ENCODE measurements at places on chromosomes 6 and 20. TPM values are rescaled to one million over a fixed set of nuclear protein-coding genes. Genes with fewer than 3 reads are reported as not detected.

The CDSN gene
- total RNA-seq = not detected

- no peaks in the 10 kb centered on the region for H3K27me3 ChIP-seq
- no peak overlapping the region for H3K27ac ChIP-seq
- peaks cover 23% of the 10 kb centered on the region for H3K4me1 ChIP-seq
- H3K4me3 ChIP-seq = no peak overlapping the region
- no peak for DNase-seq
Observed at GRCh38 chr6:105320271-105320670, 82.6 kb downstream of the PREP start.

DNA sequence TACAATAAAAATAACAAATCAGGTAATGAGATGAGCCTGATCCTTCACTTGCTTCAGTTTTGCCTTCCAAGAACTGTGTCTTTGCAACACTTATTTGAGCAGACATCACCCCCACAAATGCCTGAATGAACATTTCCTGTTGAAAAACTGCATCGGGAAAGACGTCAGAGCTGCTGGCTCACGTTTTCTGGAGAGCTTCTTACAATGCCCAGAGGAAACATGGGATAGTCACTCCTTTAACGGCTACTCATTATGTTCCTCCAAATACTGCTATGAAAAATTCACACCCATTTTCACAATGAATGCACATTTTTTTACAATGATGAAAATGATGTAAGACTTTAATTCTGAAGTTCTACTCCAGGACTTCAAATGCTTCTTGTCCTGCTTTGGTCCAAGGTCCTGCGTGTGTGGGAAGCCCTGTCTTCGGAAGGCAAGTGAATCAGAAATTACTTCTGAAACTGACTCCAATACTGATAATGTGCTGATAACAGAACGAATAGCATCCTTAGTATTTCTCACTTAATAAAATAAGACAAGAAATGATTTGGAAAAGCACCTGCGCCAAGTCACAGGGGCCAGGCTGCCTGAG is 238.0 kb downstream of the ANKRD60 start:
- H3K36me3 ChIP-seq = no peaks in the 10 kb centered on the region
- no peak overlapping the region for H3K4me3 ChIP-seq
- no peak overlapping the region for H3K27ac ChIP-seq

- H3K4me1 ChIP-seq = no peaks in the 10 kb centered on the region
- H3K27ac ChIP-seq = no peak overlapping the region
- DNase-seq = no peak
- H3K36me3 ChIP-seq = no peaks in the 10 kb centered on the region
- no peak overlapping the region for H3K4me3 ChIP-seq
Observed at GRCh38 chr20:5267092-5267491, 49.7 kb downstream of the PROKR2 start.

GRCh38 chr6:16583144-16583762 is 178.0 kb downstream of the ATXN1 start:
- H3K4me1 ChIP-seq = peaks cover 35% of the 10 kb centered on the region
- no peaks in the 10 kb centered on the region for H3K27me3 ChIP-seq
- no peak overlapping the region for H3K4me3 ChIP-seq
- H3K27ac ChIP-seq = no peak overlapping the region

GRCh38 chr20:40899344-40899743 is 129.3 kb upstream of the TOP1 start:
- H3K27me3 ChIP-seq = peaks cover 24% of the 10 kb centered on the region
- no peak for DNase-seq
- no peaks in the 10 kb centered on the region for H3K4me1 ChIP-seq
- H3K27ac ChIP-seq = no peak overlapping the region
- H3K36me3 ChIP-seq = no peaks in the 10 kb centered on the region

DNA sequence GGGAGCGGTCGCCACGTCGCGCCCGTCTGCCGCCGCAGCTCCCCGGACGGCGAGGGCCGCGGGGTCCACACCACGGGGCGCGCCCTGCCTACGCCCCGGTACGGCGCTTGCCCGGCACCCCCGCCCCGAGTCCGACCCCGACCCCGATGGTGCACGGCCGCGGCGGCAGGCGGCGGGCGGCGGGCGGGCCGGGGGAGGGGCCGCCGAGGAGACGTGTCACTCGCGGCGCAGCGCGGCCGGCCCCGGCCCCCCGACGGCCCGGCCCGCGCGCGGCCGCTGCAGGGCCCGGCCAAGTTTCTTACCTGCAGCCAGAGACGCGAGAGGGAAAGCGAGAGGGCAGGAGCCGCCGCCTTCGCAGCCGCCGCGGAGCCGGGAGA is 328 bp downstream of the RRBP1 start:
- peak overlapping the region; percentile 83 for H3K27ac ChIP-seq
- DNase-seq = no peak
- peaks cover 44% of the 10 kb centered on the region for H3K4me1 ChIP-seq
- H3K27me3 ChIP-seq = peaks cover 11% of the 10 kb centered on the region
- peaks cover 14% of the 10 kb centered on the region for H3K36me3 ChIP-seq
- H3K4me3 ChIP-seq = peak overlapping the region; percentile 73

DNA sequence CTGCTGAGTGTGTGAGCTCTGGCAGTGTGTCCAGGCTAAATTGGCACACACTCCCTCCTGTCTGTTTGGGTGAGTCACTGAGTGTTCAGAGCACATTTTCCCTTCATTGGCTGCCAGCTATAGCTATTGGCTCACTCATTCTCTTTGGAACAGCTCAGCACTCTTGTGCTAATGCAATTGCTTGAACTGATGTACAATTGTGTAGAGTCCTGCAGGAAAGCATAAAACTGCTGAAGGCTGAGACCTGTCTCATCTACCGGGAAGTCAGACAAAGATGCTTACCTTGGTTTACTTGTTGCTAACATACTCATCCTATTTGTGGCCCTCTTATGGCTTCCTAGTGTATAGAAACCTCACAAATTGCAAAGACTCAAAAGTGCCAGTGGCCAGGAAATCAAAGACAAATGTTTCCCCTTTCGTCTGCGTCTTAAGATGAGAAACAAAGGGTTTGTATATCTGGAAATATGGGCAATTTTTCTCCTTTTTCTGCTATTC is 351.0 kb downstream of the BCKDHB start:
- peak overlapping the region; percentile 49 for H3K27ac ChIP-seq
- H3K27me3 ChIP-seq = no peaks in the 10 kb centered on the region
- H3K36me3 ChIP-seq = no peaks in the 10 kb centered on the region
- no peak for DNase-seq

The FLRT3 gene
- total RNA-seq = 1.5 TPM

GRCh38 chr6:28081486-28081751 is 1.1 kb downstream of the ZNF165 start:
- peak overlapping the region; percentile 98 for H3K27ac ChIP-seq
- peaks cover 11% of the 10 kb centered on the region for H3K4me1 ChIP-seq
- H3K36me3 ChIP-seq = no peaks in the 10 kb centered on the region
- DNase-seq = no peak
- peak overlapping the region; percentile 96 for H3K4me3 ChIP-seq

DNA sequence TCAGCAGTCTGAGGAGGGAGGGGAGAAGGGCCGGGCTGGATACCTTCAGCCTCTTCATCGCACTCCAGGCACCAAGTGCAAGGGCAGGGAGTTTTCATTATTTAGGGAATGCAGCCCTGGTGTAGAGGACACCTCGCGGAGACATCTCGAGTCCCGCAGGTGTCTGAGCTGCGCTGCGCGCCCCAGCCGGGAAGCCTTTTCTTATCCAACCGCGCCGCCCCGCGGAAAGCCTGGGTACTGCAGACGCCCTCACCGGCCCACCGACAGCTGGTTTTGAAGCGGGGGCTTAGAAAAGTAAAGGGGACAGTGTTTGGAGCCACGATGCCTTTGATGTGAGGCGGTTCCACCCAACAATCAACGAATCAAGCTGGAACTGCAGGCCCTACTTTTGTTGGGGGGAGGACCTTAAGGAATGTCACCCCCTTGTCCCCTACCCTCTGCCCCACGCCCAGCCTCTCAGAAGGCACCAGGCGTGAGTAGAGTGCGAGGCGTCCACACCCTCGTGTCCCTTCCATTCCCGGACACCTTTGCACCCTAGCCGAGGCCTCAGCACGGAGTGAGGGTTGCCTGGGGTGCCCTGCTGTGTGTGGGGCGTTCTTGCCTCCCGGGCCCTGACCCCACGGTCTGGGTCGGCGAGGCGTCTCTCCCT is 8.6 kb downstream of the NKX2-2 start:
- no peak overlapping the region for H3K4me3 ChIP-seq
- H3K27ac ChIP-seq = no peak overlapping the region
- H3K36me3 ChIP-seq = peaks cover 2% of the 10 kb centered on the region
- peaks cover 21% of the 10 kb centered on the region for H3K4me1 ChIP-seq
- peaks cover 79% of the 10 kb centered on the region for H3K27me3 ChIP-seq
- DNase-seq = no peak

GRCh38 chr6:51466427-51466826 is 621.0 kb downstream of the PKHD1 start:
- H3K4me3 ChIP-seq = no peak overlapping the region
- no peaks in the 10 kb centered on the region for H3K27me3 ChIP-seq
- DNase-seq = no peak
- H3K27ac ChIP-seq = no peak overlapping the region
- H3K4me1 ChIP-seq = no peaks in the 10 kb centered on the region
- H3K36me3 ChIP-seq = no peaks in the 10 kb centered on the region

- no peak for DNase-seq
- H3K4me3 ChIP-seq = no peak overlapping the region
- H3K4me1 ChIP-seq = no peaks in the 10 kb centered on the region
- peaks cover 6% of the 10 kb centered on the region for H3K36me3 ChIP-seq
Observed at GRCh38 chr6:33728438-33728837, 16.9 kb upstream of the UQCC2 start.

DNA sequence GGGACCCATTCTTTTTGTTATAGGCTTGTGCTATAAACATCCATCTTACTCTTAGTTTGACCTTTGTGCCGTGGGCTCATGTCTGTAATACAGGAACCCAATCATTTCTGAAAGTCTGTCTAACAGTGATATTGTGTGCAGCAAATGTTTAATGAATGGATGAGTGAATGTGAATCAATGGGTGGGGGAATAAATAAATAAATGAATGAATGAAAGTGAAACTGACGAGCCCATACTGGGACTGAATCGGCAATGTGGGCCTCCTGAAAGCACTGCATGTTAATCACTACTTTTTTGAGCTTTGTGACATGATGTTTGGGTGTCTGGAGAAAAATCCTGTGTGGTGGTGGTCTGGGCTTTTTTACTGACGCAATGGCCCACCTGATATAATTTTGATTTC is 175.0 kb downstream of the GMPR start:
- H3K27ac ChIP-seq = no peak overlapping the region
- H3K4me1 ChIP-seq = peaks cover 23% of the 10 kb centered on the region
- H3K36me3 ChIP-seq = no peaks in the 10 kb centered on the region
